ENCODE measurements at places on chromosomes 12 and 14.
A peak's percentile ranks its signal among the peaks of the same experiment; 100 is the strongest.

GRCh38 chr12:42725809-42726208 lies 136.3 kb upstream of the PRICKLE1 start:
- peak; percentile 53 for DNase-seq

DNA sequence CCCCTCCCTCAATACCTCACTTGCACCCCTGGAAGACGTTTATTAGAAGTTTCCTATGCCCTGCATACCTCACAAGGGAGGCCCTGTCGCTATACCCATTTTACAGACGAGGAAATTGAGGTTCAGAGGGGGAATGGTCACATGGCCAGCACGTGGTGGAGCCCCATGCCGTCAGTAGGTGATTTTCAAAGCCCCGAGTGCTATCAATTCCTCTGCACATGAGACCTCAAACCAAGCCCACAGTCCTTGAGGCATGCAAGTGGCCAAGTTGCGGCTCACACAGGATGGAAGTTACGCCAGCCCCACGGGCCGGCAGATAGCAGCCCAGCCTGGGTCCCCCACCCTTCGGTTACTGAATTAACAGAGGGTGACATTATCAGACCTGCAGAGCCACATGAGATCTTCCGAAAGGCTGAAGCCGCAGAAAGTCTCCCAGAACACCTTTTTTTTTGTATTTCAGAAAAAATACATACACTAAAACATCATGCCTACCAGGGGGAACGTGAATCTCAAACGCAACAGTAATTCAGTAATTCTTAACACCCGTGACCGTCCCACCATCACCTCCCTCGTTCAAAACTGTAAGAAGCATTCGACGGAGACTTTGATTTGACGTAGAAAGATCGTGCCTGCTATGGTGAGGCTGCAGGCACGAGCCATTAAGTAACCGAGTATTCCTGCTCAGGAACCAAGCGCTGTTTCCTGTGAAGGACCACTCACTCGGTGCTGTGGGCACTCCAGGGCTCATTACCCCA lies 129.0 kb downstream of the RFLNA start:
- no peak for DNase-seq

DNA sequence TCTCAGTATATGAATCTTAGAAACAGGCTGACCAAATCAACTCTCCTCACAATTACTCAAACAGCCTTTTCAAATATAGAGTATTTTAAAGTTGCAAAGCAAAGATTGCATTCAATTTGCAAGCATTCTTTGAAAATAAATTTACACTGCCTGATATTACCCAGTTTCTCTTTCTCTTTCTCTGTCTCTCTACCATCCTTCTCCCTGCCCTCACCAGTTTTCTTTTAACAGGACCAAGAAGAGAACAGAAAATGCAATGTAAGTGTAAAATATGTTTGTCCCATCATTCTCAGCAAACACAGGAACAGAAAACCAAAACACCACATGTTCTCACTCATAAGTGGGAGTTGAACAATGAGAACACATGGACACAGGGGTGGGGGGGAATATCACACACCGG lies 520.3 kb upstream of the USP15 start:
- DNase-seq: no peak

- DNase-seq: no peak
These were observed 5.5 kb upstream of the ZNF740 start for GRCh38 chr12:53174881-53175491.

DNA sequence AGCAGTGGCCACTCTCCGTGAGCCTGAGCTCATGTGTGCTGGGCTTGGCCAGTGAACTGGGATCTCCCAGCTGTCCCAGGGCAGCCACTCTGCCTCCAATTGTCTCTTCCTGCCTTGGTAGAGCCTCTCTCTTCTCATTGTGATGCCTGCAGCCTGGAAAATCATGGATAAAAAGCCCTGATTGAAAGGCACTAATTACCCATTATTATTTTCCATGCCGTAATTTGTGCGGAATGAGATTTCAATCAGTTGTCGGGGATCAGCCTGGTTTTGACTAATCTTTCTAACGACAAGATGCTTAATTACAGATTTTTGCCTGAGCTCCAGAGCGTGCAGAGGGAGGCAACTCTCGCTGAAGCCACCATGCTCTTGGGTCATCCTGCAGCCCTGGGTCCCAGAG lies 52.7 kb downstream of the ESRRB start:
- no peak for DNase-seq

DNA sequence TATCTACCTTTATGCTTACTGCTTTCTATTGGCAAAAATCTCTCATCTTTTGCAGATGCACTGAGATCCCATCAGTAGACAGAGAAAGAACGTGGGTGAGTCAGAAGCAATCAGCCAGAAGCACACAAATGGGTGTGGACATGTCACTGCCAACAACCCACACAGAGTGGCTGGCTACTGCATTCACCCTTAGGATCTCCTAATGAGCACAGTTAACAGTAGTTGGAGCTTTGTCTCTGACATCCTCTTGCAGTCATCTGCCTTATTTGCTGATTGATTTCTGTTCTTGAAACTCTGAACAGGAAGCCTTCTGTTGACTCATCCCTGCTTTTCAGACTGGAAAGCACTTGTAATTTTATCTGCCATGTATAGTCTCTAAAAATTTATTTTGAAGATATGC lies 117.2 kb downstream of the RGS6 start:
- DNase-seq: no peak

GRCh38 chr12:112992541-112993398 lies 14.5 kb downstream of the OAS2 start:
- DNase-seq: peak; percentile 37

DNA sequence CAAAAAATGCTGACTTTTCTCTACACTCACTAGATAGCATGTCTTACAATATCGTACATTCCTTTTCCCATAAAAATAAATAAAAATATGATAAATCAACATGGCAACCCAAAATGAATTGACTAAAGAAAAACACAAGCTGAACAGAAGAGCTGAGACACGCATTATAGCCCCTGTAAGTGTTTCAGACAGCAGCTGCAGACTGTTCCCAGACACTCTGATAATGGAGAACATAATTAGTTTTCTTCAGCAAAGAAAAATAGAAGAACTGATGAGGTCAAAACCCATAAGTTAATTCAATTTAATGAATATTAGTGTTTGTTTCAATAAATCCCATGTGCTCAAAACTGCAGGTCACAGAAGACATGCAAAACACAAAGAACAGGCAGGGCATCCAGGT lies 23.8 kb downstream of the ST8SIA1 start:
- no peak for DNase-seq

- no peak for DNase-seq
These were observed 297.0 kb downstream of the FUT8 start for GRCh38 chr14:65709576-65709975.

DNA sequence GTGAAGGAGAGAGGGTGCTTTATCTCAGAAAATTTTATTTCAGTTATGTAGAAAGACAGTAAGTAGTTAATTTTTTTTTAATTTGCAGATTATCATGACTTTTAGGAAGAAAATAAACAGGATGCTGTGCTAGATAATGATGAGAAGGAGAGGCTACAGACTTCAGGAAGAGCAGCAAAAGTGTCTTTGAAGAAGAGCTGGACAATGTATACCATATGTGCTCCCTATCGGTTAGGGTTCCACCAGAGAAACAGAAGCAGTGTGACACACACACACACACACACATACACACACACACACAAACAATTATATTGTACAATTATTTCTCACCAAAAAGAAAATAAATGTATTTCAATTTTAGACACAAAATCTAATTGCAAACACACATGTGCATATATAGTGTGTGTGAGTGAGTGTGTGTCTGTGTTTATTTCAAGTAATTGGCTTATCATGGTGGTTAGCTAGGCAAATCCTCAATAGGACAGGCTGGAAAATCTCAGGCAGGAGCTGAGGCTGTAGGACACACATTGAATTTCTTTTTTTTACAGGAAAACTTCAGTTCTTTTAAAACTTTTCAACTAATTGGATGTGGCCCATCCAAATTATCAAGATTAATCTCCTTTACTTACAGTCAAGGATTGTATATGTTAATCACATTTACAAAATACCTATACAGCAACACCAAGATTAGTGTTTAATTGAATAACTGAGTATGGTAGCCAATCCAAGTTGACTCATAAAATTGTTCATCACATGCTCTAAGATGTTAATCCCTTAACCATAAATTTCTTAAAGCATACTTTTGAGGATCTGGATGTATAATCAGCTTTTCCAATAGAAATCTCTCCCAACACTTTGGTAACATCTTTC lies 235.8 kb upstream of the DCN start:
- DNase-seq: no peak

DNA sequence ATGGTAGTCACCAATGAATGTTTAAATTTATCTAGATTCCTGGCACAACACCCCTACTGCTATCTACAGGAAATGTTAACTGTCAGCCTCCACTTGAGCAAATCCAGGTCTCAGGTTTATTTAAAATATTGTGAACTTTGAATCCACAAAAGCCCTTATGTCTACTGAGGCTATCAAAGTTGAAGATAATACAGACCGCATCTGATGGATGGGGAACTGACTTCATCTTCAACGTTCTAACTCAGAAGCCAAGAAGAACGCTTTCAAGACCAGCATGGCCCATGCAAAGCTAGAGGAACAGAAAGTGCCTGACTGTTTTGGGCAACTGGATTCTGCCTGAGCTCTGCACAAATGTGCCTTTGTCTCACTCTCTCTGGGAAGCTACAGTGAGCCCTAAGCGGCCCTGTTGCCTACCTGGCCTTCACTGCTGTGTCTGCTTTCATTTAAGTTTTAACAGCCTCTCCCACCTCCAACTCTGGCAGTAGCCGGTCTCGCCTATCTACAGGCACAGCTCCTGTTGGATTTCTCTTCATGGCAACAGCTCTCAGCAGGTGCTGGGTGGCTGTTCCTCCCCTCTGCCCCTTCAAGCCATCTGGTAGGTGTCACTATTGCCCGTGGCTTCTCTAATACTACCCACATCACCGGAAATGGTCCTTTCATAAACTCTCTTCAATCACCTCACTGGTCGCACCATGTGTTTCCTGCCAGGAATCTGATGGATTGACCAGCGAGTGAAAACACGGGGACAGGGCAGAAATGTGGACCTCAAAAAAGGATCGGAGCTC lies 112.1 kb upstream of the OVCH1 start:
- no peak for DNase-seq

DNA sequence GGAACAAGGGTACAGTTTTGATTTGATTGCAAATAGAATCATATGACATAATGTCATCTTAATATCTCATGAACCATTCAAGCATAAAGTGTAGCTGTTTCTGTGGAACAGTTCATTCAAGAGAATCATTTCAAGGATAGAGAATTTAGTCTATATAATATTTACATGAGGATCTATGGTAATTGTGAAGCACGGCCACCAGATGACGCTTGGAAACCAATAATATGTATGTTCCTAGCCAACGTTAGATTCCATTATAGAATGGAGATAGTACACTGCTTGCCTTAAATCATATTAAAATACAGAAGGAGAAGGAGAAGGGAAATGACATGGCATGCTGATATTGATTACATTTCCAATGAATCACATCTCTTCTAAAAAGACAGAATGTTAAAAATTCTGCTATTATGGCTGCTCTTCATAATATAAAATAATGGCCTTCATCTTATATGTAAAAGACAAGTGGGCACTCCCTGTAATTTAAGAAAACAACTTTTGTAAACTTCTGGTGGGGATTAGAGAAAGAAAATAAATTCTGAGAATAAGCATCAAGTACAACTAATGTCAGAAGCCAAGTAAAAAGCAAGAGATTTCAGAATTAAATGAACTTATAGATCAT lies 351.0 kb downstream of the NAV3 start:
- DNase-seq: no peak

DNA sequence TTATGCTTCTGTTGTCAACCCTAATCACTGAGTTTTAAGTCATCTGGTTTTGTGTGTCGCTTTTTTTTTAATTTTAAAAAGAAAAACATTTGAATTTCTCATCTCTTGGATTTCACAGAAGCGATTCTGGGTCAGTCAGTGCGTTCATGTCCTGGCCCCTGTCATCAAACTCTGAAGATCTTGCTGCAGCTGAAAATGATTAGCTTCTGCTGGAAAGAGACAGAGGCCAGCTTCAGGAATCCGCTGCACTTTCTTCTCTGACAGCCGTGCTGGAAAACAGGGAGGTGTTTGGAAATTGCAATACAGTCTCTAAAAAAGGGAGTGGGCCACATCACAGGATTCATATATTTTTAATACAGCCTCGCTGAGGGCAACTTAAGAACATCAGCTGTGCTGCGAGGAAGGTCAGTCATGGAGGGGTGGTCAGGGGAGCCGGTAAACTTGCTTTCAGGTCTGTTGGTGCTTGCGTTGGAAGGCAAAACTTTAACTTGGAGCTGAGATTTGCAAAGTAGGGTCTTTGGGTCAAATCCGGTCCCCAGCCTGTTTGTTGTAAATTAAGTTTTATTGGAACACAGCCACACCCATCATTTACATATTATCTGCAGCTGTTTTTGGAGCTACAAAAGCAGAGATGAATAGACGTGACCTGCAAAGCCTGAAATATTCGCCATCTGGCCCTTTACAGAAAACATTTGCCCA lies 190.8 kb downstream of the AACS start:
- no peak for DNase-seq

DNA sequence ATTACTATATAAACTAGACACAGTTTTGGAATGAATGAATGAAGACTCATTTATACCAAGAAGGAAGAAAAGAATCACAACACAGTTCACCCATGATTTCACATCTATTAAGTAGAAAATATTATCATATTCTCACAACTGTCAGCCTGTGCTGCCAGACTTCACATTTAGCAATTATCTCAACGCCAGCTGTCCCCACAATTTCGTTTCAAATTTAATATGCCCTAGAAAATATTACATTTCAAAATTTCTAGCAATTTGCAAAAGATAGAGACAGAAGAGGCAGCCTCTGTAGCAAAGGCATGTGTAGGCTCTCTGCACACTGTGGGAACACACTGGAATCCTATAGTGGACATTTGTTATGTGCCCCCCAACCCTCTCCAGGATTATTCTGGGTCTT lies 83.6 kb downstream of the ANKS1B start:
- no peak for DNase-seq

DNA sequence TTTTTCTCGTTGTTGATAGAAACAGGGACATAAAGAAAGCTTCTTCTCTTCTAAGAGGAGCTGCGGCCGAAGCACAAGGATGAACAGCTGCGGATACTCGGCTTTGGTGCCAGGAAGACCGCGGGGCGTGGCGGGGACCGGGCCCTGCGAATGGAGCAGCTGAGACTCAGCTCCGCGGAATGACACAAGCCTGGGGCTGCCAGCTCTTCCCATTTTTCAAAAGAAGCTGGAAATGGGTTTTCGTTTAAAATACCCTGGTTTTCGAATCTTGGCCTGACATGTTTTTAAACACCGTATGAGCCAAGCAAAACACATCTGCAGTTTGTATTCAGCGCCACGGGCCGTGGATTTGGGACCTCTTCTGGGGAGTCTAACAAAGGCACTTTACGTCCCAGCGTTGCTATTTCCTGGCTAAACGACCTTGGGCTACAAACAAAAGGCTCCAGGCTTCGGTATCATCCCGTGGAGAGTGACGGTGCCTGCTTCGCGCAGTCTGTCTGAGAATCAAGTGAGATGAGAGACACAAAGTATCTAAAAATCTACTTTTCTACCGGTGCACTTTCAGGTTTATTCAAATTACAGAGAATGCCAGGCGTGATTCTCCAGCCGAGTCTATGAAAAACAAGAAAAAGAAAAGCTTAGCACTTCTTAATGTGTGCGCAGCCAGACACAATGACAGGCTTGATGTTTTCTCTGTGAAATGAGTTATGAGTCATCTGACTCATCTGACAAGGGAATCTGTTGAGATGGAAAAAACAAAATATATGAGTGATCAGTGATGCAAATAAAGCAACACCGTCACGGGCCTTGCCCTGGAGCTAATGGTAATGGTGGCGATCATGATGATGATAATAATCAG lies 114.0 kb upstream of the TMEM132D start:
- no peak for DNase-seq

- peak; percentile 3 for DNase-seq
These were observed 80.3 kb upstream of the NOS1 start for GRCh38 chr12:117441751-117442150.
